ENCODE measurements at places on chromosomes 1 and 21.

DNA sequence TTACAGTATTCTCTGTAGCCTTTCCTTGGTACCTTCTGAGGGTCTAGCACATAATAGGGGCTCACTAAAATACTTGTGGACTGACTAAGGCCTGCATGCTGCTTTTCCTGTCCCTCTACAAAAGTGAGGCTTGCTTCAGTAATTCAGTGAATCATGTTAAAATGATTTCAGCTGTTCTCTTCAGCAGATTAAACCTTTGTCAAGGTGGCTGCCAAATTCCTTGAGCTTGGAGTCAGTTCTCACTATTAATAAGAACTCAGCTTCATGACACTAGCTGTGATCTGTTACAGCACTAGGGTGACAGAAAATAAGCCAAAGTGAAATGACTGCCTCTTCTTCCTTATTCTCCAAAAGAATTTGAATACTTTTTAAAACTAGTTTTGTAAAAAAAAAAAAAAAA, 128.8 kb downstream of the KCNN3 start:
- no peak for DNase-seq

GRCh38 chr1:53061123-53061858, 722 bp upstream of the PODN start:
- DNase-seq, result no peak

- DNase-seq, result no peak
Measured at GRCh38 chr1:7040969-7041695, 255.9 kb downstream of the CAMTA1 start.

DNA sequence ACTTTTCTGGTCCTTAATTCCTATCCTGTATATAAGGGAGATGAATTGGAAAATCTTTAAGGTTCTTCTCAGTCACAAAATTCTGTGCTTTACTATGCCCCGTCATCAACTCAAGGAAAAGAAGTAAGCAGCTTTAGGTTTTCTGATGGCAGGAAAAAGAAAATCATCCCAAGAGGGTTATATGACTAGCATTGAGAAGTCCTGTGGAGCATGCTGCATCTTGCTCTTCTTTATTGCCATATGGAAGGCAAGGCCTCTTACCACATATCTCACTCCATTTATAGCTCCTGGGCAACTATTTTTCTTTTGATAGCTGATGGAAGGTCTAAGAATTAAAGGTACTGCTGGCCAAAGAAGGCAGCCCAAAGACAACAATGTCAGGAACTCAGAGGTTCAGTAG, 552.5 kb downstream of the DPYD start:
- no peak for DNase-seq

Measured in glutamatergic neuron (in vitro differentiated cells).